Mammary microvascular endothelial cell (primary cell): ENCODE measurements at places on chromosomes 6 and 20. TPM values are rescaled to one million over a fixed set of nuclear protein-coding genes. Genes with fewer than 3 reads are reported as not detected.

OPRM1 gene
- not detected in 2 replicates for total RNA-seq

BTN1A1 gene
- not detected in 2 replicates for total RNA-seq

FAM209B gene
- not detected in 2 replicates for total RNA-seq

POM121L2 gene
- total RNA-seq, result not detected in 2 replicates

TBX18 gene
- total RNA-seq, result 0.25 and 1.1 TPM in 2 replicates

TENT5A gene
- total RNA-seq, result 6.5 and 8.0 TPM in 2 replicates

C20orf141 gene
- total RNA-seq, result not detected in 2 replicates

SLC4A11 gene
- total RNA-seq, result 3.1 TPM in 2 replicates

PRICKLE4 gene
- 1.0 and 1.3 TPM in 2 replicates for total RNA-seq

DCDC2 gene
- not detected in 2 replicates for total RNA-seq

BPIFB1 gene
- not detected in 2 replicates for total RNA-seq

ADGRG6 gene
- 48.6 and 49.5 TPM in 2 replicates for total RNA-seq

GNAS-AS1 gene
- not detected in 2 replicates for total RNA-seq

SASH1 gene
- total RNA-seq, result 61.2 and 67.7 TPM in 2 replicates

NRN1 gene
- total RNA-seq, result 38.7 and 42.9 TPM in 2 replicates

KLHDC3 gene
- 78.0 and 86.2 TPM in 2 replicates for total RNA-seq

RBCK1 gene
- 95.5 and 97.1 TPM in 2 replicates for total RNA-seq

HS3ST5 gene
- not detected in 2 replicates for total RNA-seq

ZC2HC1B gene
- not detected in 2 replicates for total RNA-seq

WDR27 gene
- total RNA-seq, result 7.0 and 10.3 TPM in 2 replicates
